AG20443 (cell line): ENCODE measurements at places on chromosomes 2 and 18.
A peak's percentile ranks its signal among the peaks of the same experiment; 100 is the strongest.

DNA sequence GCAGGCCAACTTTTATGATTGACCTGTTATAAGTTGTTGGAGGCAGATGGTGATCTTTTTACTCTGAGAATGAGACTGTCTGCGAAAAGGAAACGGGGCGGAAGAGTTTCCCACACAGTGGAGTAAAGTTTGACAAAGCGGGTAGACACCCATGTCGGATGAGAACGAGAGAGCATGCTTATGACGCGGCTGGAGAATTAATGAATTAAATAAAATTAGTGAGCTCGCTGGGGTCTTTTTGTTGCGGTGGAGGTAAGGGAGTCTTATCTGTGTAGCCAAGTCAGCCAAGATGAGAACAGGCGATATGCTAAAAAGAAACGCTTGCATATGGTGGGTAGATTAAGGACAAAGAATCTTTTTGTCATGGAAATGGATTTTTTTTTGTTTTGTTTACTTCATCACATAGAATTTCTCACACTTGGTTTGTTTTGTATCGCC, 1.8 kb downstream of the SALL3 start:
- no peak for DNase-seq

DNA sequence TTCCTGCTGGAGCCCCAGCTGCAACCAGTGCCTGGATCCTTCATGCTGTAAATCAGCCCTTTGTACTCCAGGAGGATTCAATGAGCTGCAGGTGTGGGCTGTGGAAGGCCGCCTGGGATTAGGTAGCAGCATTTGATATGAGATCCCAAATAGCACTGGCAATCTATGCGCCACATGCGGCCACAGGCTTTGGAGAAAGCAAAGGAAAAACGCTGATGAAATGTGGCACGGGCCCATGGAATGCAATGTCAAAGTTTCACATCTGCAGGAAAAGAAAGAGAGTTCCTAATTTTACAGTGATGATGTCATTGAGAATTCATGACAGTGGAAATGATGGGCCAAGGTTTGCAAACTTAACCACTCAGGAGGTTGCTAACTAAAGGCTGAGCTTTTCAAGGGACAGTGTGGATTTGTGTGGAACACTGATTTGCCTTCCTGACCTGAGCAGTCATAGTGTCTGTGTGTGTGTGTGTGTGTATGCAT, 216.4 kb upstream of the OSR1 start:
- DNase-seq, result peak; percentile 82

- DNase-seq, result no peak
Observed at GRCh38 chr2:8541636-8542035, 140.2 kb upstream of the ID2 start.

- no peak for DNase-seq
Observed at GRCh38 chr18:78492813-78493371, 486.7 kb upstream of the SALL3 start.

GRCh38 chr2:10878268-10878915, 33.3 kb upstream of the KCNF1 start:
- no peak for DNase-seq

- no peak for DNase-seq
Observed at GRCh38 chr2:240816584-240817495, 3.2 kb downstream of the KIF1A start.

DNA sequence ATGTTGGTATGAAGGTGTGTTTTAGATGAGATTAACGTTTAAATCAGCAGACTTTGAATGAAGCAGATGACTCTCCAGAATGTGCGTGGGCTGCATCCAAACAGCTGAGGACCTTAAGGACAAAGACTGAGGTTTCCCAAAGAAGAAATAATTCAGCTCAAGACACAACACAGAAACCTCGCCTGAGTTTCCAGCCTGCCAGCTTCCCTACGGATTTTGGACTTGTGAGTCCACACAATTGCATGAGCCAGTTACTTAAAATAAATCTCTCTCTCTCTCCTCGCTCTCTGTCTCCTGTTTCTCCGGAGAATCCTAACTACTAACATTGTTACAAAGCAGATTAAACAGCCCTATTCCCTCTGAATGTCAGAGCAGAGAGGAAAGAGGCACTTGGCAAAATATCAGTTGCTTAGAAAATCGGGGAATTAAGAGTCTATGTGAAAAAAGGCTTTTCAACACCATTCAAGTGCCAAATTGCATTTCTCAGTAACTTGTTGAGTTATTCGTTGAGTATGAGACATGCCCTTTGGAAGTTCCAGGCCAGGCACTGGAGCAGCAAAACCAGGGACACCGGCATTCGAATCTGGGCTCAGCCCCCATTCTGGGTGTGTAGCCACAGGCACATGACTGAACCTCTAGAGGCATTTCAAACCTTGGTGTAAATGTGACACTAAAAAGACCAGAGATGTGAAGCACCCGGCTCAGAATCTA, 174.6 kb upstream of the PID1 start:
- peak; percentile 43 for DNase-seq
